ENCODE measurements at places on chromosomes 3 and 15.

DNA sequence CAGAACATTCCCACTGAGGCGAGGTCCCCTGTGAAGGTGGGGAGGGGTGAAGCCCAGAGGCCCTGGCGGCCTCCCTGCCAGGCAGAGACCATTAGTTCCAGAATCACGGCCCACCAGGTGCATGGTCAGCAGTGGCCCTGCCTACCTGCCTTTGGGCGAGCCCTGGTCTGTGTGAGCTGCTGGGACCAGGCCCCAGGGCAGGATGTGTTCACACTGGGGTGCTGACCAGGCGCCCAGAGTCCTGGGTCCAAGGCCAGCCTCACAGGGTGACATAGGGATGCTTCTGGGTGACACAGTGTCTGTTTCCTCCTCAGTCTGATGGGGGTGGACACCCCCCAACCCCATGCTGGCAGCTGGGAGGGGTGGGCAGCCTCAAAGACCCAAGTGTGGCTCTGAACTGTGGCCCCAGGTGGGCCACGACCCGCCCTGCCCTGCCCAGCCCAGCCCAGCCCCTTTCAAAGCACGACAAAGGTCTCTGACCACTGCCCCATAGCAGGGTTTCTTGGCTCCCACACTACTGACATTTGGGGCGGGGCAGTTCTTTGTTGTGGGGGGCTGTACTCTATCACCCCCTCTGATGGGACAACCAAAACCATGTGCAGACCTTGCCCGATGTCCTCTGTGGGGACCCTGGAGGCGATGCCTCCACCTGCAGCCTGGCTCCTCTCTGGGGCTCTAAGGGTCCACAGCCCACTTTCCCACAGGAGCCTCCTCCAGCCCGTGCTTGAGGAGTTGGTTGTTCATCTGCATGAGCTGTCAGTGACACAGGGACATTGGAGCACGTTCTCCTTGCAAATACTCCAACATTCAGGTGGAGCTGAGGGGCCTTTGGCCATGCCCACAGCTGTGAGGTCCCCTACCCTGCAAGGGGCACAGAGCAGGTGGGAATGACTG, 44.8 kb upstream of the SLC41A3 start:
- DNase-seq = no peak

GRCh38 chr3:134155446-134155845, 95.2 kb downstream of the RYK start:
- no peak for DNase-seq

DNA sequence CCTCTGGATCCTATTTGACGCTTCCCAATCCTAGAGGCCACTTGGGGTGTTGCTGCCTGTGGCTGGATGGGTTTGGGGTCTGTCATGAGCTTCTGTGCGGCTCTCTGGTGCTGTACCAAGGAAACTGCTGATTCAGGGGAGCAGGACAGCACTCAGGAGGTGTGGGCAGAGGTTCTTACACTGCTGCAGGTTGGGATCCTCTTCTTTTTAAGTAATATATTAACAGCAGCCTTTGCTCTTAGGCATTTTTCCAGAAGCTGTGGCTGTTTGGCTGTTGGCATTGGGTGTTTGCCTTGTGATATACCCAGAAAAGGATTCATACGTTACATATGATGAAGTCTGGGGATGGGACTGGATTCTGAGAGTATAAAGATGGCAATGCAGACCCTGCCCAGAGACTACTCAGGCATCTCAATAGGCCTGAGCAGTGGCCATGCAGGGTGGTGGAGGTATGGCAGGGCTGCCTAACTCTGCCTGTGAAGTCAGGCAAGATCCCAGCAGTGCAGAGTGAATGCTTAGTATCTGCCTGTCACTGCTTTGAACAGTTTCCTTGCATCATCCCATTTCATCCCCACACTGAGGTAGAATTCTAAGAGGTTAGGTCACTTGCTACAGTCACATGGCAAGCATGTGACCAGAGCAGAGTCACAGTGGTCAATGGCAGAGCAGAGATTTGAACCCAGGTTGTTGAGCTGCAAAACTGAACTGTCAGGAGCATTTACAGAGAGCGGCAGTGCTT, 3.9 kb downstream of the ABHD6 start:
- no peak for DNase-seq

- DNase-seq = no peak
Observed at GRCh38 chr15:46955576-46955975, 761.7 kb upstream of the SEMA6D start.

DNA sequence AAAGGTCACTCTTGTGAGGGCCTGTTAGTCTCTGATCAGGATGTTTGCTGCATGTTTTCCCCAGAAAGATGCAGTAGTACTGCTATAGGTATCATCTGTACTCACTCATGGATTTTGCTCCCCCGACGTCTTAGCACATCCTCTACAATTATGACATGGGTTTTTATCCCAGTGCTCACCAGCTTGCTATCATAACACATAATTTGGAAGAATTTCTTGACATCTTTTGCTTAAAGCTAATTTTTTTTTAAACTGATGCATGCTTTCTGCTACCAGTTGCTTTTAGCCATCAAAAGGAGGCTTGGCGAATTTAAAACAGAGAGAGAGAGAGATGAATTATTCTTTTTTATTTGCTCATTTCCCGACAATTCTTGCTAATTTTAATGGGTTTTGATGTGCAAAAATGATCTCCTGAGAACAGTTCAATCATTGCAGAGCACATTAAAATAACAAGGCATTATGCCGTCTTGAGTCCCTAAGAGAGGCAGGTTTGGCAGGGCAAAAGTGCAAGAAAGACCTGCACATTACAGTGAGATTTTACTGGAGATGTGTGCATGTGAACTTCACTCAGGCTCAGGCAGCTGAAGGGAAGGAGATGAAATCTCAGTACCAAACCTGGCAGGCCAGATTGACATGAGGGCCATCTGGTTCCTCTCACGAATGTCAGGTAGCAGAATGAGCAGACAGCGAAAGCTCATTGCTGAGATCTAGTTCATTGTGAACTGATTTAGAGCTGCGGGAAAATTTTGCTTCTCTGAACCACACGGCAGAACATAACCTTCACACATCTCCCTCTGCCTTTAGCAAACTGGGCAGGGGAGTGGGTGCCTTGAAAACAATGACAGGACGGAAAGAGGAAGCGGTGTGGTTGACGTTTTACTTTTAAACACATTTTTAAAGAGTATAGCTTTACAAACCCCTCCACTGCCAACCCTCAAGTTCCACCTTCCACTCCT, 25.9 kb upstream of the GOLGA8B start:
- DNase-seq = no peak

GRCh38 chr3:195908694-195909581, 587 bp upstream of the TNK2 start:
- DNase-seq = peak; percentile 15

GRCh38 chr3:187802928-187803259, 57.6 kb upstream of the BCL6 start:
- DNase-seq = no peak

DNA sequence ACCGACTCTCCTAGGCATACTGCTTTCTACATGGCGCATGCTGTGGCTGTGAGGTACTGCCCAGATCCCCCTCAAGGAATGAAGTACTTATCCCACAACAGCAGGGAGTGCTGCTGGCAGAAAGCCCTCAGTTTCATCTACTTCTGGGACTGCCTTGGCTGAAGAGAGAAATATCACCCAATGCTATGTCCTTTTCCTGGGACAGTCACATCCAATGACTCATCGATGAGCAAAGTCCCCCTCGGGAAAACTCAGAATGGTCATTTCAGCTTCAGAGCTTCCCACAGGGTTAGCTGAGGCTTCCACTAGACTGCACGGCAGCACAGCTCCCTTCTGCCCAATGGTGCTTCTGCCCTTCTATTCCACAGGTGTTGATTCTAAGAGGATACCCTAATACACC, 3.6 kb upstream of the NMD3 start:
- no peak for DNase-seq

DNA sequence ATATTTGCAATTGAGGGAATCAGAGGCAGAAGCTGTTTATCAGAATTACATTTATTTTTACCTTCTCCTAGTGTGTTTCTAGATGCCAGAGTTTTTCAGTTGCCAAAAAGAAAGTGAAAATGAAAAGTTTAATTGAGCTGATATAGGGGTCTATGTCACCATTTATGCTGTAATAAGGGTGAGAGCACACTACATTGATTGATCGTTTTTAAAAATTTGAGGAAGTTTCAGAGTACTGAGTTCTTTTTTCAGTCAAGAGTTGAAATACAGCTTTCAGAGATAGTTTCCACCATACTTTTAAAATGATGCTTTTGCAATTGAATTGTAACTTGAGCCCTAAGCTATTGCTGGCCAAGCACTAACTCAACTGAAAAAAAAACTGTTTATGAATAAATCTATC, 326.9 kb downstream of the UNC13C start:
- DNase-seq = no peak

DNA sequence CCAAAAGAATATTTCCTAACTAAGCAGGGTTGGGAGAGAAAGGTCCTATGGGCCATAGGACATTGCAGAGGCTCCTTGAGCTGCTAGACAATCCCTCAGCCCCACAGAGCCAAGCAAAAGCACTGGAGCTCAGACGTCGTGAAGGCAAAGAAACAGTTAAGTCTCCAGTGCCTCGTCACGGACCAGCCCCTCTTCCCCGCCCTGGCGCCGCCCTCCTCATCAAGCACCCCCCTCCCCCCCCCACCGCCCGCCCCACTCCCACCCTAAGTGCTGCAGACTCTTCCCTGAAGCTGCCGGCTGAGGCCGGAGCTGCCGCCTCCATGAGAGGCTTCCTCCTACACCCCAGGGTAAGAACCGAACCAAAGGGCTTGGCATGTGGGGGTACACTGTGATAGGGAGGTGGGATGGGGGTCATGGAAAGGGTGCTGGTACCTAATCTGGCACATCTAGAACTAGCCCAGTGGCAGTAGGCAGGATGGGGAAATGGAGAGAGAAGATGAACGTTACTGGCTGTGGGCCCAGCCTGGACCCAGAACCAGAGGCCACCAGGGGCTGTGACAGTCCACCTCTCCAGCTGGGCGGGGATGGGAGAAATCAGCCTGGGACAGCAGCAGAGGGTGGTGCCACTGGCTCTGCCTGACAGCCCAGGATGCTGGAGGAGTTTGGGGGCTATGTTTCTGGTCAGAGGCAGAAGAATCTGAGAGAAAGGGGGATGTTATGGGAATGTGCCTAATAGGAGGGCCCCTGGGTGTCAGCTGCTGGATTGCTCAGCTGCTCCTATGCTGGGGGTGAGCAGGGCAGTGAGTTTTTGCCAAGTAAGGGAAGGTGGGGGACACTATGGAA, at the start of gene MAP1A:
Gene MAP1A (plus strand): TSS at position 255 of the 843 bp plus-strand sequence. CDS start 3,866 bp downstream, outside the sequence.
- DNase-seq = no peak

DNA sequence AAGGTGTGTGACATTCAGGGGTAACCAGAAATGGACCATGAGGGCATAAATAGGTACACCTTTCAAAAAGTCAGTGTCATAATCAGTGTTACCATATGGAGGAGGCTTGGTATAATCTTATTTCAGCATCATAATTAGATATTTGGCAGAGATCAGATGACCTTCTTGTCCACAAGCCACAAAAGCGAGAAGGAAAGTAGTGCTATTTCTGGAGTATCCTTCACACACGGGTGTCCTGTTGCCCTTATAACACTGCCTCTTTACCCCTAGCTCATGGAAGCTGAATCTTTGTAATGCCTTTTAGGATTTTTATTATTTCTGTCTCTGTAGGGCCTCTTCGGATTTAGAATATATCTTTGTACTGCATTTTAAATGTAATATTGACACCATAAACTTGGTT, 132.8 kb downstream of the LRIG1 start:
- no peak for DNase-seq

GRCh38 chr3:65936908-65937638, 101.6 kb downstream of the MAGI1 start:
- DNase-seq = no peak

DNA sequence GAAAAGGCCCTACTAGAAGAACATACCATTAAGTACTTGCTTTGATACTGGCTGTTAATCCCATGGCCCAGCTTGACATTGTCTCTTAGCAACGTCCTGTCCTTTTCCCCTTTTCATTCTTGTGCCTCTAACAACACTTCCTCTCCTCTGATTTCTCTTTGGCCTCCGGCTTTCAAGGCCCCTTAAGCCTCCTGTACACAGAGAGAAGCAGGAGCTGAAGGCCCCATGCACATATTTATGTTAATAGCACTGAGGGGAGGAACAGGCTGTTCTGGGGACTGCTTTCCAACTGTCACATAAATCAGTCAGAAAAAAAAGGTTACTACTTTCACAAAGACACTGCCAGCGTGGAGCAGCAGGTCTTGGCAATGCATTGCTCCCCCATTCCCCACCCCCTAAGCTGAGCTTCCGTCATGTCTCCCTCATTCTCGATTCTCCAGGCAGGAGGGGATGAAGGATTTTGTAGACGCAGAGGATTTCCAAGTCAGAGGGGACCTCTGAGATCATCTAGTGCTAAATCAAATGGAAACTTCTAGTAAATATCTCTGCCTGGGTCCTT, 257.4 kb upstream of the ADAMTS9 start:
- DNase-seq = no peak

GRCh38 chr15:63933522-63933921, 99.8 kb upstream of the HERC1 start:
- no peak for DNase-seq

Measured in activated CD8-positive, alpha-beta memory T cell treated with anti-CD3 and anti-CD28 coated beads for 1 hour (primary cell).